Ovary (tissue), 10 donors: ENCODE measurements at places on chromosomes 4 and X. TPM values are rescaled to one million over a fixed set of nuclear protein-coding genes. Genes with fewer than 3 reads are reported as not detected.

GRCh38 chrX:135931644-135932487, 38.4 kb downstream of the SAGE1 start:
- no peaks in the 10 kb centered on the region for H3K4me1 ChIP-seq
- peak; percentile 19 for DNase-seq
- H3K36me3 ChIP-seq, result no peaks in the 10 kb centered on the region
- no peaks in the 10 kb centered on the region for H3K27me3 ChIP-seq

- no peaks in the 10 kb centered on the region for H3K36me3 ChIP-seq
- no peak overlapping the region for H3K4me3 ChIP-seq
- no peaks in the 10 kb centered on the region for H3K4me1 ChIP-seq
- no peak overlapping the region for H3K27ac ChIP-seq
- H3K27me3 ChIP-seq, result no peaks in the 10 kb centered on the region
These were observed 90.7 kb upstream of the PCDH18 start for GRCh38 chr4:137623013-137623412.

- no peaks in the 10 kb centered on the region for H3K36me3 ChIP-seq
- H3K4me1 ChIP-seq, result no peaks in the 10 kb centered on the region
- DNase-seq, result no peak
- H3K27me3 ChIP-seq, result no peaks in the 10 kb centered on the region
- no peak overlapping the region for H3K27ac ChIP-seq
- no peak overlapping the region for H3K4me3 ChIP-seq
These were observed 230.9 kb downstream of the C4orf33 start for GRCh38 chr4:129326571-129327460.

- H3K4me3 ChIP-seq, result no peak overlapping the region
- H3K36me3 ChIP-seq, result no peaks in the 10 kb centered on the region
- H3K4me1 ChIP-seq, result no peaks in the 10 kb centered on the region
These were observed 174.5 kb upstream of the DKK2 start for GRCh38 chr4:107210450-107211239.

GRCh38 chr4:148079961-148080360, 348.1 kb downstream of the ARHGAP10 start:
- no peaks in the 10 kb centered on the region for H3K36me3 ChIP-seq
- H3K4me3 ChIP-seq, result no peak overlapping the region
- no peak for DNase-seq
- H3K27ac ChIP-seq, result no peak overlapping the region
- no peaks in the 10 kb centered on the region for H3K27me3 ChIP-seq
- no peaks in the 10 kb centered on the region for H3K4me1 ChIP-seq

DNA sequence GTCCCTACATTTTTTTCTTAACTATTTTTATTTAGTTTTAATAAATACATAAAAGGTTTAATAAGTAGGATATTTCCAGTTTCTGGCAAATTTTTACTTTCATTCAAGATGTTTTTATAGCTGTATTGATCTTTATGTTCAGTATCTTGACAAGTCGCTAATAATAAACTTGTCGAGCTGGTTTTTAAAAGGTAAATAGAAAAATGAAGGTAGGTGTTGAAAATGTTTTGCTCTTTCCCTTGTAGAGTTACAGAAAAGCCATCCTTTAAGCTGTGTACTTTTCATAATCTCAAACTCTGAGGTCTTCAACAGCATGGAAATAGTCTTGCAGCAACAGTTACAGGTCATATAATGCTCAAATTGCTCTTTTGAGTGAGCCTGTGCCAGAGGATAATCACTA, 52.6 kb downstream of the RS1 start:
- DNase-seq, result no peak
- H3K27ac ChIP-seq, result no peak overlapping the region
- no peak overlapping the region for H3K4me3 ChIP-seq
- H3K27me3 ChIP-seq, result no peaks in the 10 kb centered on the region

- no peak overlapping the region for H3K4me3 ChIP-seq
- H3K36me3 ChIP-seq, result no peaks in the 10 kb centered on the region
- no peaks in the 10 kb centered on the region for H3K4me1 ChIP-seq
These were observed 28.7 kb downstream of the S100G start for GRCh38 chrX:16678689-16679088.

- H3K4me3 ChIP-seq, result no peak overlapping the region
- H3K27ac ChIP-seq, result no peak overlapping the region
- no peak for DNase-seq
- H3K4me1 ChIP-seq, result no peaks in the 10 kb centered on the region
These were observed 331.8 kb upstream of the TENM3 start for GRCh38 chr4:181911420-181911819.

DNA sequence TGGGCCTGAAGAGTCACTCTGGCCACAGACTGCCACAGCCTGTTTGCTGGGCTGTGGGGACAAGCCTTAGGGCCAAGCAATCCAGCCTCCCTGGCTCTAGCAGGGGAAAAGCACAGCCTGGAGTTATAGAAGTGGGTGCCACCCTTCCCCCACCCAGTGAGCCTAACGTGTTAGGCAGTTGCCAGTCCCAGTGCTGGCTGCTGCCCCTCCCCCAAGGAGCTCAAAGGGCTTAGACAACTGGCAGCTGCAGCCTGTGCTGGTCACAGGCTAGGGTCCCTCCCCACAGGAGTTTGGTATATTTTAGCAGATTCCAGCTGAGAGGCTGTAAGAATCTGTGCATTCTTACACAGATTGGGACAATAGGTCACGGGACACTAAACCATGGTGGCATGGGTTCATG, 370.3 kb upstream of the FGF16 start:
- no peaks in the 10 kb centered on the region for H3K36me3 ChIP-seq
- no peak for DNase-seq
- no peaks in the 10 kb centered on the region for H3K27me3 ChIP-seq

DNA sequence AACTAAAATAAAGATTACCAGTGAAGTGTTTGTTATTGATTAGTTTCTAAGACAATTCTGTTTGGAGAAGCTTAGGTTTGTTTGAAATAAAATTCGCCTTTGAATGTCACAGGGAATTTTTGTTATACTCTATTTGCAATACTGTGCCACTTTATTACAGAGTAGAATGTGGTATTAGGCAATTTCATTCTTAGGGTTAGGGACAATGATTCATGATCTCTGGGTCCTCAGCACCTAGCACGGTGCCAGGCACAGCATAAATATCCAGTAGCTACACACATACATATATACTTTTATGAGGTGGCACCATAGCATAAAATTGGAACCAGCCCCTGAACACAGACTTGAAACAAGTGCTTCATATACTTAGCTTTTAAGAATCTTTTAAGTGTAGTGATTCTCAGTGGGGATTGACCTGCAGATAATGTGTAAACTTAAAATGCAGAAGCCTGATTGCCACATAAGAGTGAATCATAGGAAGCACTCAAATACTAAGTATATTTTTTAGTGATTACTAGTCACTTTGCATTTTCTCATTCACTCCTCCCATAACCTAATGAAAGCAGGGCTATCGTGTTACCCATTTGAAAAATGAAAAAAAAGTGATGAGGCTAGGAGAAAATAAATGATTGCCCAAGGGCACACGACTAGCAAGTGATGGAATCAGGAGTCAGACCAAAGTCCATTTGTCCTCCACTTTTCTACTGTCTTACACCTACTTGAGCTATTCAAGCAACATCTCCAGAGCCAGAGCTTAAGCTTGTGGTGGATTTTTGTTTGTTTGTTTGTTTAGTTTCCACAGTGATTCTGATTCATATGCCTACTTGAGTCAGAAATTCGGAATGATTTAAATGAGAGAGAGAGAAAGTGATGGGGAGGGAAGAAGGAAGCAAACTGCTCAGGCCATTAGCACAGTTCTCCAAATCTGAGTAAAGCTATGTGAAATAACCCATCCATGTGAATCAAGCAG, 366.0 kb upstream of the FGF13 start:
- no peaks in the 10 kb centered on the region for H3K27me3 ChIP-seq
- DNase-seq, result no peak
- H3K4me1 ChIP-seq, result no peaks in the 10 kb centered on the region
- H3K27ac ChIP-seq, result no peak overlapping the region

DNA sequence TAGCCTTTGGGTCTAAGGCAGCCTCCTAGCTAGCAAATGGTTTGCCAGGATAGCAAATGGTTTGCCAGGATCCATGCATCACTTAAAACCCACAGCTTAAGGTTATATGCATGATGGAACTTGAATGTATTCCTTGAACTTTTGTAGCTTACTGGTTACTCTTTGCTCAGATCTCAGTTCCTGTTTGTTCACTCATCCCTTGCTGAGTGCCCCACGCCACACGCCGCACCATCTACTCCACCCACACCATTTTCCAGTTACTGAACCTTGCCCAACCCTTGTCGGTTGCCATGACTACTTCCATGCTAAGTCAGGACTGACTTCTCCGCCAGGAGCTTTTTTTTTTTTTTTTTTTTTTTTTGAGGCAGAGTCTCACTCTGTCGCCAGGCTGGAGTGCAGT, 29.5 kb upstream of the XIAP start:
- H3K27ac ChIP-seq, result no peak overlapping the region
- H3K4me1 ChIP-seq, result no peaks in the 10 kb centered on the region
- no peak overlapping the region for H3K4me3 ChIP-seq

GRCh38 chr4:170093973-170094535, 4.3 kb upstream of the AADAT start:
- H3K27me3 ChIP-seq, result no peaks in the 10 kb centered on the region
- no peak for DNase-seq
- H3K4me3 ChIP-seq, result no peak overlapping the region
- H3K36me3 ChIP-seq, result no peaks in the 10 kb centered on the region
- H3K27ac ChIP-seq, result no peak overlapping the region

DNA sequence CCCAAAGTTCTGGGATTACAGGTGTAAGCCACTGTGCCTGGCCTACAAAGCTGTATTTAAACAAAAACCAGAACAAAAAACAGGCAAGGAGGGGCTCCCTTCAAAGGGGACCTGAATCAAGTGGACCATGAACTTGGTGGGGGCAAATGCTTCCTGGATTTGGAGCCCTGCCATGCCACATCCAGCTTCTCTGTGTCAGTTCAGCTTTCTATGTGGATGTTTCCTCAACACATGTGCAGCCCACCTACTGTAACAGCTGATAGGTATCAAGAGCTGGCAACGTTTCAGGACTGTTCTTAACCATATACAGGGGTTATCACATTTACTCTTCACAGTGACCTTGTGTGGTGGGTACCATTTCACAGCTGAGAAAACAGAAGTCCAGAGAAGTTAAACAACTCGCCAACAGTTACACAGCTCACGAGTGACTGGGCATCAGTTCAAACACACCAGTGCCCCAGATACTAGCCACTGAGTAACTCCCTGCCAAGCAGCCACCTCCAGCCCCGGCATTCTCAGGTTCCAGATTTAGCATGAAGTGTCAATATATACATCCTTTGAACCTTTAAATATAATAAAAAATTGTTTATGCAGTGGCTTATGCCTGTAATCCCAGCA, 7.5 kb downstream of the GPR143 start:
- no peak overlapping the region for H3K27ac ChIP-seq
- DNase-seq, result no peak
- H3K4me3 ChIP-seq, result no peak overlapping the region
- no peaks in the 10 kb centered on the region for H3K4me1 ChIP-seq
- H3K27me3 ChIP-seq, result no peaks in the 10 kb centered on the region

DNA sequence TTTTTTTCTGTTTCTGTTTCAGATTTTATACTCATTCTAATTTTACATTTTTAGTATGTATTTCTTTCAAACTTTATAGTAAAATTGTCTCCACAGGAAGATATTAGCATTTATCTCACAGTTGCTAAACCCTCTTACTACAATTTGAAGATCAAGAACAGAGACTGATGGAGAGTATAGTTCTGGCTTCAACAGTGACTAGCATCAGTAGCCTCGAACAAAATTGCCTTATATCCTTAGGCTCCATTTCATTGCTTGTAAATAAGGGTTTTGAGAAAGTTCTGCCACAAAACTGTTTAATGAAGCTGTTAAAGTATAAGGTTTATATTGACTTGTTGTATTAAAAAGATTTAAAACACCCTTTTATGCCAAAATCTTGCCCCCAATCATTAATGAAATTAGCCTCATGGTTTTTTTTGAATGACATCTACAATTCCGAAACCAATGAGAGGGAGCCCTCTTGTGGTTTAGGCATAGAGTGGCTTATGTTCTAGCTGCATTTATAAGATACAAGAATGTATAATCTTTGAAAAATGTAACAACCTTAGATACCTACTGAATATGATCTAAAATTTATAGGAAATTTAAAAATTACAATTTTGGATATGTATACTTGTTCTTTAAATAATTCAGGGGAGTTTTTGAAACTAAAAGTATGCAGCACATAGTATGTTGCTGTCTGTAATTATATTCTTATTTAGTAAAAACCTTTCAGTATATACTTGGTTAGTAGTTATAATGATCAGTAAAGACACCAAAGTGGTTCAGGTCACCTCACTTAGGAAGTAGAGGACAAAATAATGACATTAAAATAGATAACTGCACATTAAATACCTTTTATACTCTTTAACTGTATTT, 109.8 kb upstream of the HPGD start:
- H3K27ac ChIP-seq, result no peak overlapping the region
- H3K27me3 ChIP-seq, result no peaks in the 10 kb centered on the region
- no peak for DNase-seq
- no peaks in the 10 kb centered on the region for H3K4me1 ChIP-seq
- H3K4me3 ChIP-seq, result no peak overlapping the region
- H3K36me3 ChIP-seq, result no peaks in the 10 kb centered on the region

GRCh38 chrX:138777230-138777629, 65.7 kb upstream of the FGF13 start:
- H3K36me3 ChIP-seq, result no peaks in the 10 kb centered on the region
- H3K4me3 ChIP-seq, result no peak overlapping the region
- H3K4me1 ChIP-seq, result no peaks in the 10 kb centered on the region
- H3K27me3 ChIP-seq, result no peaks in the 10 kb centered on the region
- H3K27ac ChIP-seq, result no peak overlapping the region

DNA sequence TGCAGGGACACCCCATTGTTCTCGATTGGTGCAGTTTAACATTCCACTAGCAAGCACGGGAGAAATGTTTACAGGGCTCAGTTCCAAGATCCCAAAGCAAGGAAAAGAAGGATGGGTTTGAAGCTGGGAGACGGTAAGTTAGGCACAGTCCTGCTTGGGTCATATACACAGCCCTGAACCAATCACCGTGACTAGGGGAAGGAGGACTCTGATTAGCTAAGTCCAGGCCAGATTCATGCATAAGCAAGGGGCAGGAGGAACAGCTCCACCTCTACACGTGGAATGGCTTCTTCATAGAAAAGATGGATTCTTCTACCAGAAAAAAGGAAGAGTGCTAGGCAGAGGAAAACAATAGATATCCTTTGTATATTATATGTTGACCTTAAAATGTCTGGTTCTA, 11.0 kb upstream of the EXOC1L start:
- H3K4me1 ChIP-seq, result no peaks in the 10 kb centered on the region
- DNase-seq, result no peak
- no peaks in the 10 kb centered on the region for H3K27me3 ChIP-seq
- no peaks in the 10 kb centered on the region for H3K36me3 ChIP-seq

The HSD17B13 gene
- 0.40 TPM for total RNA-seq

The MAGED4 gene
- 1.3 TPM for total RNA-seq

The GAGE12F gene
- total RNA-seq, result not detected

The RHOXF1 gene
- total RNA-seq, result 2.6 TPM
